BJ (cell line): ENCODE measurements at places on chromosomes 5 and 9. TPM values are rescaled to one million over a fixed set of nuclear protein-coding genes. Genes with fewer than 3 reads are reported as not detected.

The PRSS3 gene
- 0.75 and 1.4 TPM in 2 replicates for polyA plus RNA-seq

The SOHLH1 gene
- polyA plus RNA-seq: not detected in 2 replicates

The IL13 gene
- not detected in 2 replicates for polyA plus RNA-seq

The IFNB1 gene
- not detected in 2 replicates for polyA plus RNA-seq

The LHX6 gene
- not detected in 2 replicates for polyA plus RNA-seq

The STKLD1 gene
- polyA plus RNA-seq: 0.70 and 1.2 TPM in 2 replicates

The PPIP5K2 gene
- 33.6 and 58.7 TPM in 2 replicates for polyA plus RNA-seq

The PCDHA1 gene
- polyA plus RNA-seq: 0.04 and 0.12 TPM in 2 replicates

The TMEM252 gene
- not detected in 2 replicates for polyA plus RNA-seq
